ENCODE measurements at places on chromosomes 3 and 15.

GRCh38 chr3:127192576-127193232, at the start of gene PRR23E:
PRR23E (plus strand) TSS chr3:127193131; CDS start chr3:127196686, 3,555 bp downstream.
- no peak for DNase-seq

DNA sequence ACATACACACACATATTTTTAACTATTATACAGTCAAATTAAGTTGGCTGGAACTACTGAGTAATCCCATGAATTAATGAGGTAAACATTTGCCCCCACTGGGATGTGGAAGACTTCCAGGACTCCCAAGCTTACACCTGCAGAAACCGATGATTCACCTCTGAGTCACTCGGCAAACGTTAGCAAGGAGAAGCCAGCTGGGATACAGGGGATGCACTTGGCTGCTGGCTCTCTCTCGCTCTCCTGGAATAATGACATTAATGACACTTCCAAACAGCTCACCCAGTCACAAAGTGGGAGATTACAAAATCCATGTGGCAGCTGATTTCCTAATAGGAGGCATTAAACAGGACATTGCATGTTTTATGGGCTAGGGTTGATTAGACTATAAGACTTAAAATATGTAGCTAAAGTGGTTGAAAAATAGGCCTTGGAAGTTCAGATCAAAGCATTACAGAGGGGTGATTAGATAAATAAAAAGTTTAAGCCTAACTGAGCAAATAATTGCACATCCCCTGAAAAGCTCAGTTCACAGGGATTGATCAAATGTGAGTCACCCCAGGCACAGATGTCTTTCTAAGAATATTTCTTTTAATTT, 500.9 kb downstream of the SOX2 start:
- DNase-seq = no peak

DNA sequence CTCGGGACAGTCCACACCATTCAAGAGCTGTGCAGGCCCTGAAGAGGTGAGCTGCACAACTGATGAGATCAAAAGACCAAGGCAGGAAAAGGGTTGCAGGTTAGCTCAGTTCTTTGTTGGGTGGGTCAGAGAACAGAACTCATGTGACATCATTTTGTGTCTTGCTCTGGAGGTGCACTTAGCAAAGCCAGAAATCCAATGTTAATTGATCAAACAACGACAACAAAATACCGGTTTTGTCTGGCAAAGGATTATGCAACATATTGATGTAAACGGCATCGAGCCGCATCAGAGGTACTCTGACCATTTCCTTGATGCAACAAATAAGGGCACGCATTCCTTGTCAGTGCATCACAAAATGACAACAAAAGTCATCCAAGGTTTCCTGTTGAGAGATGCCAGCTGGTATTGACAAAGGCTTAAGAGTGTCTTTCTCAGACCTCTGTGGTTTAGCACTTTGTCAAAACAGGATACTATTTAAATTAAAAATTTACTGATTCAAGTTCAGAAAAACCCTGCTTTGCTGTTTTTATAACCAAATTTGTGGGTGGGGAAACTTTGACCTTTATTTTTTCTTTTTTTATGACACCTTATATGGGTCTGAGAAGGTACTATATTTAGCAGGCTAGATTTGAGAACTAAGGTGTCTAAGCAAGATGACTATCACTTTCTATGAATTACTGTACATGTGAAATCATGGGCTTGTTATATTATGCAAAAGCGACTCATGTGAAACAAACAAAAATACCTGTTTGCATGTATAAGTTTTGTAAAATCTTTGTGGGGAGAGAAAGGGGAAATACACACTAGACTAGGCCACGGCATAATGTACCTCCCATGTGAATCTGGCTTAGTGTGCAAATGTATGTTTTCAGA, 496.1 kb downstream of the FOXP1 start:
- DNase-seq = no peak

DNA sequence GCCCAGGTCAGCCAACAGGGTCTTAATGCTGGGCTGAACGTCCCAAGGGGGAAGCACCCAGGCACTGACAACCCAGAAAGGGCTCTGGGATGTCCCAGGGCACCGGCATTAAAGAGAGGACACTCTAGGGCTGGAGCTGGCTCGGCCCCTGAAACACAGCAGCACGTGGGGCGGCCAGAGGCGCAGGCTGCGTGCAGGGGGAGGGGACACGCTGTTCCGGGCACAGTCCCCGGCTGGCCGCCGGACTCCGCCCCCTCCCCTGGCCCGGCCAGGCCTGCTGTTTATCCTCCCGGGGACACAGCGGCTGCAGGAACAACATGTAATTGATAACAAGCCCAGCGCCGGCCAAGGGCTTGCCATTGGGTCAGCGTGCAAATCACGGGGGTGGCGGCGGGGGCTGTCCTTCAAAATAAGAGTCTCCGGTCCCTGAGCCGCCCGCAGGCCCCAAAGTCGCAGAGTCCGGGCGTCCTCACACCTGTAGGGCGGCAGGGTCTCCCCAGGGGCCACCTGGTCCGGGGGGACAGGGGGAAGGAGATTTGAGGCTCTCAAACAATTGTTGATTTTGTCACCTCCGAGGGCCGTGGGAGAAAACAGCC, 1.3 kb downstream of the KLF15 start:
- no peak for DNase-seq

- no peak for DNase-seq
Measured at GRCh38 chr3:124887177-124887931, at the start of gene ITGB5. ITGB5 (minus strand) TSS chr3:124887365; CDS start chr3:124887000, 365 bp downstream.

- DNase-seq = no peak
Measured at GRCh38 chr3:178950676-178951075, 120.9 kb downstream of the ZMAT3 start.

- no peak for DNase-seq
Measured at GRCh38 chr15:100918690-100919480, at the start of gene LRRK1. LRRK1 (plus strand) TSS chr15:100919357; CDS start chr15:100924633, 5,276 bp downstream.

DNA sequence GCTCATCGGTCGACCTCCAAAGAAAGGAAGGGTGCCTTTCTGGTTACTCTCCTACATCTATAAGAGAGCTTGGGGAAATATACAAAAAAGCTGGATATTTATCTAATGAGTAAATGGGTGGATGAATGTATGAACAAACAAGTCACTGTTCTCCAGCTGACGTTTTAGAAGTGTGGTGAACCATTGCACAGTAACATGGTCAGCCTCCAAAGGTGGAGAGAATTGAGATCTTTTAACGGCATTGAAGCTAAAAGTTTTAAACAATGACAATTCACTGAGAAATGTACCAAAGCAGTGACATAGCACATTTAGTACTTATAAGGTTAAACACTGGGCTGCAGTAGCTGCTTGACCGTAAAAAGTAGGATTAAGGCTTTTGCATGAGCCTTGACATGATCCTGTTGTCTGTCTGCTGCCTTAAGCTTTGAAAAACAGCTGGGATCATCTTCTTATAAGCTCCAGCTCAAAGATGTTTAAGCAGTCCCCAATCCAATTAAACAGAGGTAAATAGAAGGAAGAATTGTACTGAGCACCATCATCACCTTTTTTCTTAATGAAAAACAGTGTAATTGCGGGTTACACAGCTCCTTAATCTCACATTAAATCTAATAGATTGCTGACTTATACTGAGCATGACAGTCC, 222.9 kb downstream of the WDR72 start:
- DNase-seq = no peak

DNA sequence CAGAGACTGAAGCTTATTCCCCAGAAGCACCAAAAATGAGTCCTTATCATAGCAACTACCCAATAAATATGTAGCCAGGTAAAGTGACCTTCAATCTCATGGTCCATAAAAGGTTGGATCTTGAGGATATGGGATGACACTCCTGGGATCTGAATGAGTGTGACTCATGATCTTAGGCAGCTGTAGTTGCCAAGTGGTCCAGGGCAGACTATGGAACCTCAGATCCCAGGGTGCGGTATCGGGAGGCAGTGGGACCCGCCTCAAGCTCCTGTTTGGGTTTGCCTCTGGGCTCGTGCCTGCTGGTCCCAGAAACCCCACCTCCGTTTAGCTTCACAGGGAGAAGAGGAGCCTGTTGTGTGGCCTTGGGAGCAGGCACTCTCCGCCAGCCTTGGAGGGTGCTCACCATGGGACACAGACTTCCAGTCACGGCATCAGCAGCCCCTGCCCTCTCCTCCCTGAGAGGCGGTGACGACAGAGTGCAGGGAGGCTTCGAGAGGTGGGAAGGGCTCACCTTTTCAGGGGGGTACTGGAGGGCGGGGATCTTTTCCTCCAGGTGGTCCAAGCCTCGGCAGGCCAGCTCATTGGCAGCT, 8.1 kb downstream of the PLIN1 start:
- no peak for DNase-seq

GRCh38 chr3:61371123-61371522, 119.9 kb upstream of the FHIT start:
- no peak for DNase-seq

DNA sequence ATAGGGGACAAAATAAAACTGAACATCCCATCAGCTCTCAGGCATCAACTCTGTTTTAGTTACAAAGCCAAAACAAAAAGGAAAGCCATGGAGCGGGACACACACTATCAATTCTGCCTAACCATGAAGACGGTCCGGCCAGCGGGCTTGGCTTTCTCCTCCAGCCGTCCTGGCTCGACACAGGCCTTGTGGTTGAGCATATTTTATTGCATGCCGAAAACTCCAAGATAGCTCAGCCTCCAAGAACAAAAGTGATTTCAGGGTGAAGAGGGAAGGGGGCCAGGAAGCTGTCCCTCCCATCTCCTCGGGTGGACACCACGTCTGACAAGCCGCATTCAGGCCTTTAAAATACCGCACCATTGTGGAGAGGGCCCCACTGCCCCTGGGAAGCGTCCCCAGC, 31.2 kb downstream of the WNT5A start:
- no peak for DNase-seq

- DNase-seq = no peak
Measured at GRCh38 chr15:63675263-63675662, 78.1 kb downstream of the FBXL22 start.

- no peak for DNase-seq
Measured at GRCh38 chr3:15197340-15198029, 8.6 kb upstream of the CAPN7 start.

DNA sequence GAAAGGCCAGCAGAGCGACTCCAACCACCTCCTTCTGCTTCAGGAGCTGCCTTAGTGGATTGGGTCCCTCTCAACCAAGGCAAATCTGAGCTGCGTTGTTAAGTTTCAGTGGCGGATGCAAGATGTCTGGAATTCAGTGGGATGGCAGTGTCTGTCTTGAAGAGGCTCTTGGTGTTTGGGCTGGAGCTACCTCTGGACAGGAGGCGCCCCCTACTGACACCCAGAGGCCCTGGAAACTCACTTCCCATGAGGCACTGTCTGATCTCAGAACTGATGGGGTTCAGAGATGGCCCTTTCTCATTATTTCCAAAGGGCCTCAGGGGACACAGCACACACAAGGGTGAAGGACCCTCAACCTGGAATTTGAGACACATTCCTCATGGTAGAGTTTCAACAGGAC, 6.0 kb upstream of the SLC28A1 start:
- peak; percentile 29 for DNase-seq

DNA sequence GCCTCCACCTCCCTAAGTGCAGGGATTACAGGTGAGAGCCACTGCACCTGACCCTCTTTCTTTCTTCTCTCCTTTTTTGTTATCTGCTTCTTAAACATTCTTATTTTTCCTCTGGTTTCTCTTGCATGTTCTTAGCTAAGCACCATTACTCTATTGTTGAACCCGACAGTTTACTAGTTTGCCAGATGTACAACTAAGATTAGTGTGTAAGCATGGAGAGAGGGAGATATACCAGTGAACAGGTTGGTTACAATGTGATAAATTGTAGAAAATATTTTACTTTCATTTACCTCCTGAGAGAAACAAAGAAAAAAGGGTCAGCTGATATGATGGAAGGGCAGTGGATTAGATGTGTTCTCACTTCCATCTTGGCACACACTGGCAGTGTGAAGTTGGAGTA, 4.9 kb downstream of the HAUS2 start:
- no peak for DNase-seq

- DNase-seq = no peak
Measured at GRCh38 chr3:111473550-111473949, 68.4 kb upstream of the CD96 start.

GRCh38 chr3:122265957-122266356, 59.1 kb upstream of the CSTA start:
- no peak for DNase-seq

GRCh38 chr15:69593981-69594966, 141.7 kb downstream of the RPLP1 start:
- no peak for DNase-seq

DNA sequence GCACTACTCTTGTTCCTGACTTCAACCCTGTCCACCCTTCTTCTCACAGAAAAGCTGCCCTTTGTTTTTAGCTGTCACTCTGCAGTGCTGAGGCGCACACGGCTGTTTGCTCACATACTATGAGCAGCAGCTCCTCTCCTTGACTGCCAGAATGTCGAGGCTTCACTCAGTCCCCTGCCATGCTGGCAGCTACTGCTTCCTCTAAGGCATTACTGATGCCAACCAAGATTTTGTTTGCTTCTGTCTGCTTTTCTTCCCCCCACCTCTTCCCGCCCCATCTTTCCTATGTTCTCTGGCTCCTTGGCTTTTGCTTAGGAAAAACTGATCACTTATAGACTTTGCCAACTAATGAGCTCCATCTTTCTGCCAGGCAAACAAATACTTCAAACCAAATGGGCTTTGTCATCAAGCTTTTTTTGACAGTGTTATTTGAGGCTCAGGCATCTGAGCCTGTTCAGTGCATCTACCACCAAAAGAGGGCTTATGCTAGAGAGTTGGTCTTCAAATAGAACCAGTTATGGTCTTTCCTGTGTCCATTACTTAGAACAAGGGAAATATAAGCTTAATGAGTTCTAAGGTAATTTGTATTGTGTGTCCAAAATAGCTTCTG, 81.0 kb downstream of the FBXL2 start:
- DNase-seq = no peak

GRCh38 chr15:55003965-55004873, 192.5 kb downstream of the RSL24D1 start:
- DNase-seq = no peak

DNA sequence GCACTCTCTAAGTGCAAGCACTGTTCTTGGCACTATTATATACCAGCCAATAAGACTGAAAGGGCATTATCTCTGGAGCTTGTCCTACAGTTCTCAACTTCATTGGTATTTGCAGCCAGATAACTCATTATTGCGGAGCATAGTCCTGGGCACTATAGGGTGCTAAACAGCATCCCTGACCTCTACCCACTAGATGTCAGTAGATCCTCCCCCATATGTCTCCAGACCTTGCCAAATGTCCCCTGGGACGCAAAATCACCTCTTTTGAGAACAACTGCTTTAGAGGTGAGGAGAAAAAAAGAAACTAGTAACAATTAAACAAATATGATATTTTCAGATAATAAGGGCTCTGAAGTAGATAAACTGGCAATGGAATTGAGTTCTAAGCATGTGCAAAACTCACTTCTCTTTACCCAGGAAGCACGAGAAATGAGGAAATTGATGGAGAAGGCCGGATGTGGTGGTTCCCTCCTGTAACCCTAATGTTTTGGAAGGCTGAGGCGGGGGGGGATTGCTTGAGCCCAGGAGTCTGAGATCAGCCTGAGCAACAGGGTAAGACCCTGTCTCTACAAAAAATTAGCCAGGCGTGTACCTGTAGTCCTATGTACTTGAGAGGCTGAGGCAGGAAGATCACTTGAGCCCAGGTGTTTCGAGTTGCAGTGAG, 61.4 kb downstream of the FRMD4B start:
- no peak for DNase-seq

- DNase-seq = no peak
Measured at GRCh38 chr15:70605606-70606410, 157.6 kb downstream of the UACA start.

GRCh38 chr15:93583968-93584367, 495.0 kb upstream of the RGMA start:
- DNase-seq = no peak
